Gastroesophageal sphincter (tissue), 4 donors: ENCODE measurements at places on chromosomes 5 and 9.
A peak's percentile ranks its signal among the peaks of the same experiment; 100 is the strongest.

- no peak for ATAC-seq
Measured at GRCh38 chr5:74441616-74442015, 198.9 kb downstream of the ENC1 start.

- peak; percentile 43 for ATAC-seq
Measured at GRCh38 chr9:126146254-126147145, 180.1 kb upstream of the MVB12B start.

GRCh38 chr5:60677850-60678664, 21.9 kb downstream of the DEPDC1B start:
- ATAC-seq = no peak

DNA sequence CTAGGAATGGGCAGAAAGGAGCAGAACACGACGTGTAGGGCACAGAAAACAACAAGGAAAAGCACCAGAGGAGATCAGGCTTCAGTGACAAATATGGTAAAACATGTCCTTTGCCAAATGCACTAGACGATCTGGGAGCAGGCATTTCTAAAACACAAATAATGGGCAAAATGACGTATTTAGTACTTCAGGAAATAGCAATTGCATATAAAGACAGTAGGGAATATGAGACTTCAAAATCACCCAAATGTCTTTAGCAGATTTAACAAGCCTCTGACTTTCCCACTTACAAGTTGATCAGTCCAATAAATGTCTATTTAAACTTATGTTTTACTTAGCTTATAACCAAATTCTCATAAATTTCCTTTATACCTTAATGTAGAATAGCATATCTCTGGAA, 969.6 kb upstream of the C9orf72 start:
- no peak for ATAC-seq

DNA sequence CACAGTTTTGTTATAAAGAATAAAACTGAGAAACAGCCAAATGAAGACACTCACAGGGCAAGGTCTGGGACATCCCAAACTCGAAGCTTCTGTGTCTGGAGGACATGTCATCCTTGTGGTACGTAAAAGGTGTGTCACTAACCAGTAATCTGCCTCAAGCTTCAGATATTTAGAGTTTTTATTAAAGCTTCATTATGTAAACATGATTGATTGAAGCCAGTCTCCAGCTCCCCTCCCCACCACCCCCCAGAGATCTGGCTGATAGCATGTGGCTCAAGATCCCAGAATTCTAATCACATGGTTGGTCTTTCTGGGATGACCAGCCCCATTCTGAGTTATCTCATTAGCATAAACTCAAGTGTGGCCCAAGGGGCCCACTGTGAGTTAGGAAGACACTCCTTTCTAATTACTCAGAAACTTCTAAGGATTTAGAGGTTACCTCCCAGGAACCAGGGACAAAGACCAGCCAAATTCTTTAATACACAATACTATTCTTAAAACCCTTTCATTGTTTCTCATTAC, 31.4 kb upstream of the ERAP1 start:
- no peak for ATAC-seq

- no peak for ATAC-seq
Measured at GRCh38 chr5:140134277-140134935, 8.7 kb downstream of the IGIP start.

DNA sequence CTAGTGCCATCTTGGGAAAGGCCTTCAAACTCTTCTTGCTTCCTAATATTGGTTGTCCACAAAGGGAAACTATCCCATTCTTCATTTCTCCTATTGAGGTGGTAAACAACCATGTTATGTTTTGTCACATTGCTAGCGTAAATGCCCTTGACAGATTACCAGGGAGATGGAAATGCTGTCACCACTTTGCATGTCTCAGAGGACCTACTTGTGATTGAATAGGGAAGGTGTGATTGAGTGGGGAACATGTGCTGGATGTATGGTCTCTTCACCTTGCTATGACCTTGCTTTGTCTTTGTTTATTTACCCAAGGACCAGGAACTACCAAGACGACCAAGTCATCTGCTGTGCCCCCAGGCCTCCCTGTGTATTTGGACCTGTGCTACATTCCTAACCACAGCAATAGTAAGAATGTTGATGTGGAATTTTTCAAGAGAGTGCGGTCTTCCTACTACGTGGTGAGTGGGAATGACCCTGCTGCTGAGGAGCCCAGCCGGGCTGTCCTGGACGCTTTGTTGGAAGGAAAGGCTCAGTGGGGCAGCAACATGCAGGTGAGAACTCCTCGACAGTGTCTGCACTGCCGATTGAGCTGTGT, 96.1 kb downstream of the MAP1B start:
- no peak for ATAC-seq

DNA sequence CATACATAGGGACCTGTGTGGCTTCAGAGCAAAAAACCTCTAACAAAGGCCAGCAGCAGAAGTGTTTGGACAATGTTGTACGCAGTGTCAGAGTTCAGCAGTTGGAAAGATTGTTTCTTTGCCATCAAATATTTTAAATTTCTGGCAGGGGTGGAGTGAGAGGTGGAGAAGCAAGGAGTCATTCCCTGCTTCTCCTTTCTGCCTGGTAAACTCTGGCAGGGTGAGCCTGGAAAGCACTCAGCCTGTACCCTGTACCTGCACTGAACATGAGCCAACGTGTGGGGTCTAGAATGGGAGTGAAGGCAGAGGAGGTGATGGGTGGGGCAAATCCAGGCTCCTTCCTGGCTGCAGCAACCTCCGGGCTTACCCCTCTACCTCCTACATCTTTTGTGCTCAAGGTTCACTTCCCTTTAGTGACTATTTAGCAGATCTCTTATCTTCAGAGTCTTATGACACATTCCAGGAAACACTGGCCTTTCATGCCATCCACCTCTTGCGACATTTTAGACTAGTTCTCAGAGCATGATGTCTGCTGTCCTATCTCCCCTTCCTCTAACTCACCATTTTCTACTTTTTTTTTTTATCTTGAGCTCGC, 445.0 kb upstream of the PIK3R1 start:
- peak; percentile 40 for ATAC-seq

- ATAC-seq = peak; percentile 30
Measured at GRCh38 chr5:122077366-122078115, 518 bp downstream of the LOX start.

- no peak for ATAC-seq
Measured at GRCh38 chr9:27595733-27596132, 22.5 kb upstream of the C9orf72 start.

GRCh38 chr9:70658765-70659164, 244.3 kb upstream of the KLF9 start:
- no peak for ATAC-seq

DNA sequence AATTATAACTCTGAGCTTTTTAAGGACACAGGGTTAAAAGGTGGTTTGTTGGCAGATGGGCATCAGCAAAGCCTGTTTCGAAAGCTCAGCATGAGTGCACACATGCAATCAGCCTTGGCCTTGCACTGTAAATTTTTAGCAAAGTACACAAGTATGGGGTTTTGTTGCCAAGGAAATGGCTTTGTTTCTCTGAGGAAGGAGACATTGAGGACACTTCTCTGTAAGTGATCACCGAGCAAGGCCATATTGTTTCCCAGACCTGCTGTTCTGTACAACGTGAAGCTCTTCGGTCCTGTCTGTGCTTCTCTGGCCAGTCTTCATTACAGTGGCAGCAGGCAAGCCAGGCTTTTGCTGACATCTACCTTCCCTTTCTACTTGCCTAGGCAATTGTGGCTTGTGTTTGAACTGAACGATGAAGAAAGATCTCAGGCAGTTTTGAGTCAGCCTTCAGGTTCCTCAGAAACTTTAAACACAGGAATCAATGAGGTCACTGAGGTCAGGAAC, 27.9 kb upstream of the GLRX start:
- ATAC-seq = peak; percentile 9

DNA sequence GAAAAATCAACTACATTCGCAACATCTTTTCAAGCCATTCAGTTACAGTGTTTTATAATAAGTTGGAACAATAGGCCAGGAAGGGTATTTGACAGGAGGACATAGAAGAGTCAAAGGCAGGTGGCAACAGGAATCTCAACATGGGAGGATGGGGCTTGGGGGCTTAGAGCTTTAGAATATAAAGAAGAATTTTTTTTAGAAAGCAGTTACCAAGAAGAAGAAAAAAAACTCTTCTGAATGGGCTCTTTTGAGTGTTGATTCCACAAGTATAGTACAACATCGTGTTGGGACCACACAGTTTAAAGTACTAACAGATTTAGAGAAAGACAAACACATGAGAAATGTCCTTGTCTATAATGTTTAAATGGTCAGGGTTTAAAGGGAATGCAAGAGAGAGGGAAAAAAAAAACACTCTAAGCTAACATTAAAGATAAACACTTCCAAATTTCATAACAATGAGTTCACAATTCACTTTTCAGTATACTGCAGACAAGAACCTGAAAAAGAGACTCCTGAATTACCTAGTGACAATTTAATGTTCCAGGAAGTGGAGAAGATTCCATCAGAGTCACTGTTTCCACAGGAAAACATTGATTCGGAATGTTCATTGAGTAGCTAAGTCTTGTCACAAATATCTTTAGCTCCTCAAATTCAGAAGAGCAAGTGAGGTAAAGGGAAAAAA, 282.3 kb downstream of the DEPDC1B start:
- no peak for ATAC-seq

- ATAC-seq = no peak
Measured at GRCh38 chr9:92480986-92481633, 1.2 kb downstream of the ASPN start.

- ATAC-seq = no peak
Measured at GRCh38 chr5:127649018-127649439, at the start of gene CTXN3. Gene CTXN3, plus strand, starts transcription at chr5:127649082. Its CDS starts 8,440 bp downstream, at chr5:127657522.

DNA sequence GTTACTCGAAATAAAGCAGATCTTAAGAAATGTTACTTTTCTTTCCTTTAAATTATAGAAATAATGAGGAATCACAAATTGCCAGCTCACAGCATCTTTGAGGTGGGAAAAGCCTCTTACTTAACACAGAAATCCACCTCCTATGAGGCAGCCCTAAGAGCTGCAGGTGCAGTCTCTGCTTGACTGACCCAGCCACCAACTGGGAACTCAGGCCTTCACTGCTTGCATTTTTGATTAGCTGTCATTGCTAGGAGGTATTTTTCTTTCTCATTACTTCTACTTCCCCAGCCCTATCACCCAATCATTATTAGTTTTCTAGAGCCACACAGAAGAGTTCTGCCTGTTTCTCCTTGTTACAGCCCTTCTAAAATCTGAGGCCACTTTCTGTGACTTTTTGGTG, 416.5 kb upstream of the KLF4 start:
- ATAC-seq = no peak

GRCh38 chr5:14576206-14576605, 5.4 kb upstream of the OTULINL start:
- no peak for ATAC-seq

- no peak for ATAC-seq
Measured at GRCh38 chr5:126455728-126456127, 32.5 kb downstream of the GRAMD2B start.

- ATAC-seq = no peak
Measured at GRCh38 chr5:112186401-112186990, 232.6 kb downstream of the EPB41L4A start.

- no peak for ATAC-seq
Measured at GRCh38 chr5:5287419-5287818, 135.1 kb upstream of the ICE1 start.

GRCh38 chr9:126549246-126550006, 64.3 kb upstream of the LMX1B start:
- ATAC-seq = no peak

- ATAC-seq = no peak
Measured at GRCh38 chr9:23319092-23319491, 506.9 kb downstream of the ELAVL2 start.

DNA sequence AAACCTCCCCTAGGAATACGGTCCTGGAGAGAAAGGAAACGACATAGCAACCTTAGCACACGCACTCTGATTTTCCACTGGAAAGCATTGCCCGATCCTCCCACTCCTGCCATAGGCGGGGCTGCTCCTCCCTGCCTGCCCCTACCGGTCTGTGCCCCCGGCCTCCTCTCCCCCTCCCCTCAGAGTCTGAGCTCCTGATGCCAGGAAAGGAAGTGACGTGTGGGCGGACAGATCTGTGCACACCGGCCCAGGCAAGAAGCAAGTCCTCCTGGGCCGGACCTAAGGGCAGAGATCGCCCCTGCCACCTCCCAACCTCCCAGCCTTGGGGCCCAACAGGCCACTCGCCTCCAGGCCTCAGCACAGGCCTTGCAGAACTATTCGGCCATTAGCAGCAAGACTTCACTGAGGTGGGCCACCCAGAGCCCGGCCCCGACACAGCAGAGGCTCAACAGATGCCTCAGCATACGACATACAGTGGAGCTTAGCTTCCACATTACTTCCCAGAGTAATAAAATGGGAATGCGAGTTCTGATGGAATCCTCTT, 7.2 kb downstream of the NINJ1 start:
- peak; percentile 55 for ATAC-seq

DNA sequence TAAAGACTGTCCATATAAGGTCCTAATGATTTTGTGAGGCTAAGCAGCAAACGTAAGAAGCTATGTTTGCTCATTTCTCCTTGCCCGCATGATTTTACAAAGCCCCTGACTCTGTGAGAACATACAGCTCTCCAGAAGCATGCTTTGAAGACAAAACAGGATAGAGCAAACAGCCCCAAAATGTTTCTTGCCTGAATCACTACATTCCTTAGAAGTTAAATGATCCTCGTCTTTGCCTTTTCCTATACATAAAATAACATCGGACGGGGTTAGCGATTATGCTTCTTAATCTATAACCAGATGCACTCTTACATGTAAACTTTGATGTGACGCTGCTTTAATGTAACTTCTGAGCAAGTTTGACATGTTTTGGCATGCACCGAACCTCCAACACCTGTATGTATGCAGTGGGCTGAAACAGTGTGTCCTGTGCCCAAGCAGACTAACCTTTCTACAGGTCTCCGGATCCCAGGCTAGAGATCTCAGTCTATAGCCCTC, 353.7 kb downstream of the CETN3 start:
- no peak for ATAC-seq

GRCh38 chr9:87226896-87227295, 270.8 kb upstream of the DAPK1 start:
- ATAC-seq = no peak

GRCh38 chr5:123039673-123040072, 3.1 kb upstream of the PPIC start:
- no peak for ATAC-seq

GRCh38 chr5:135999406-136000139, 29.2 kb upstream of the TGFBI start:
- peak; percentile 54 for ATAC-seq

DNA sequence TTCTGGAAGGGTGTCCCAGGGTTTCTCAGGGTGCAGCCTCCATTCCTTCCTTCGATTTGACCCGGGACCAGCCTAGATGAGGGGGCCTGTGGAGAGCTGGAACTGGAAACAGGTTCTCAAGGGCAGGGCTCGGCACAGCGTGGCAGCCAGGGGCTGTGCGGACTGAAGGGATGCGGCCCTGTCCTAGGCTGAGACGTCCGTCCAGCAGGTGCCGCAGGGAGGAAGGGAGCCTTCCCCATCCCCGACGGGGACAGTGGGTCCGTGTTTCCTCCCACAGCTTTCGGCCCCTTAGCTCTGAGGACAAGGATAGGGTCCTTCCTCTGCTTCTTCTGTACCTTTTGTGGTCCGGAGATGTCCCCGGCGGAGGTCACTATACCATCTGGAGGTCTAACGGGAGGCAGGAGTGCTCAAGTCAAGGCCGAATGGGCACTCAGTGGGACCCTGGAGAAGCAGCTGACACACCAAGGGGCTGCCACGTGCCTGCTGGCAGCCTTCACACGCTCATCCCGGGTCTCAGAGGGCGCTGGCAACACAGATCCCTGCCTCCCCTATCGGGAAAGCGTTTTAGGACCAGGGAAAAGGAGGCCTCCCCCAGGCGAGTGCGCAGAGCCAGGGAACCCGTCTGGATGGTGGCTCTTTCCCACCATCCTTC, 49.9 kb downstream of the USP20 start:
- peak; percentile 29 for ATAC-seq
